ENCODE measurements at places on chromosomes 3 and 15.

DNA sequence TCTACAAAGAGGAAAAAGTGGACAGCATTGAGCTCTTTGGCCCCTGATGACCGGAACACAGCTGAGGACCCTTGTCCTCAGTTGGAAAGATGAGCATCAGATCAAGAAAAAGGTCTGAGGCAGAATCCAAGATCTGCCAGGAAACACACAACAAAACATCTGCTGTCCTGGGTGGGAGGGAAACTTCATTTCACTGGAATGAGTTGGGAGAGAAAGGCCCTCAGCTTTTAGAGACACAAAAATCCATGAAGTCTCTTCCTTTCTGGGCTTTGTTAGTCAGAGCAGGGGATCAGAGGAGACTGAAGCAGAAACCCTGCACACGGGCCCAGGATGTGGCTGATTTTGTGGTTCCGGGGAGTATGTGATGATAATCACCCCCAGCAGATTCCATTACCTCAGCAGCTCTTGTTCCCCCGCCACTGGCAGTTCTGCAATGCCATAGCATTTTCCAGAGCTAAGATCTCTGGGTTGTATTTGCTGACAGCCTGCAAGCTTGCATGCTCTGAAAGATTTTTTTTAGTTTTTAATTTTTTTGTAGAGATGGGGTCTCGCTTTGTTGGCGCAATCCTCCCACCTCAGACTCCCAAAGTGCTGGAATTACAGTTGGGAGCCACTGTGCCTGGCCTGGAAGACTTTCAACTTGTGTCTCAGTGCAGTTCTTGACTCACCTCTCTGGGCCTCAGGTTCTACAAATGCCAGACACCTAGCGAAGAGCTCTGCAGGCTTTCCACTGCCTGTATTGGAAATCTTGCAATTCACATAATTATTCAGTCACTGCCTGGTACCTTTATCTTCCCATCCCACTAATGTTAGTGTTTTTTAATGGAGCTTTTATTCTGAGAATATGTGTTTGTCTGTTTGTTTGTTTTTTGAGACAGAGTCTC is 5.8 kb upstream of the TATDN2 start:
- no peak for DNase-seq

DNA sequence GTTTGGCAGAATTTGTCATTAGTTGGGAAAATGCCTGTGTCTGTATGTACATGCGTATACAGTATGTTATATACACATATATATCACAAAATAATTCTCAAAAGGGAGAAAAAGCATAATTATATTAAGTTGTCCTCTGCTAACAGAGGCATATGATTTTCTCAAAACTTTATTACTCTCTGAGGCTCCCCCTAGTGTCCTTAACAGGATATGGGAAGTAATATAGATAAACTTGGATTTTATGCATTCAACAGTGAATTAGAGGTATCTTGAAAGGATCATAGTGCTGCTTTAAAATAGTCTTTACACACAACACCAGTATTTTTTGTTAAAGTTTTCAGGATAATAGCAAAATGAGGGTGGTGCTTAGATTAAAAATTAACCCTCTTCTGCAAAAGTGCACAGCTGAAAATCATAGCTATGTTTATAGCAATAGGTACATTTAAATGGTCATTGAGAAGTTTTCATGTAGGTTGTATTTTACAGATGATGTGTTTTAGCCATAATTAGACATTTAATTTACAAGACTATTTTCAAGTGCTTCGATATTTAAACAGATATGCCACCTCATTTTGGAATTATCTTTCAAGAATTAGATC is 454.0 kb upstream of the ROBO2 start:
- no peak for DNase-seq

- DNase-seq: no peak
Measured at GRCh38 chr15:74795966-74796625, 14.2 kb downstream of the CSK start.

DNA sequence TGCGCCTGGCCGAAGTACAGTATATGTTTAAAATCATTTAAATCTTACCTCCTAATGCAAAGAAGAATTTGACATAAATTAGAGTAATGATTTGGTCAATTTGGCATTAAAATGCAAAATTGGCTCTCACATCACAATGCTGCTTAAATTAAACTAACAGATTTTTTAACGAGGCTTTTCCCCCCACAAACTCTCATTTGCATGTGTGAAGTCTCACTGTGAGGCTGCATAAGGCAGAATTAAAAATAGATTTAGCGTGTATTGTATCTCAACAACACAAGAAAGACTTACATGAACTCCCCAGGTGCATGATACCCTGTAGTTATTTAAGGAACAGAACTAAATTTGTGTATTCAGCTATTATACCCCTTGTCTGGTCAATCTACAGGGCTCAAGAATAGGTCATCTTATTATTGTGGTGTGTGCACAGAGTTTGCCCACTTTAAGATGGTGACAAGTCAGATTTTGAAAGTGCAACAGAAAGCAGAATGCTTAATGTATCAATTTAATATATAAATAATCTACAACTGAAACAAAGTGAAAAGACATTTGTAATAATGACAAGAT is 897.9 kb downstream of the EPHA3 start:
- DNase-seq: no peak

GRCh38 chr15:70826634-70827033 is 27.3 kb downstream of the LARP6 start:
- no peak for DNase-seq

- no peak for DNase-seq
Measured at GRCh38 chr15:74180881-74181602, 7.5 kb downstream of the ISLR start.

DNA sequence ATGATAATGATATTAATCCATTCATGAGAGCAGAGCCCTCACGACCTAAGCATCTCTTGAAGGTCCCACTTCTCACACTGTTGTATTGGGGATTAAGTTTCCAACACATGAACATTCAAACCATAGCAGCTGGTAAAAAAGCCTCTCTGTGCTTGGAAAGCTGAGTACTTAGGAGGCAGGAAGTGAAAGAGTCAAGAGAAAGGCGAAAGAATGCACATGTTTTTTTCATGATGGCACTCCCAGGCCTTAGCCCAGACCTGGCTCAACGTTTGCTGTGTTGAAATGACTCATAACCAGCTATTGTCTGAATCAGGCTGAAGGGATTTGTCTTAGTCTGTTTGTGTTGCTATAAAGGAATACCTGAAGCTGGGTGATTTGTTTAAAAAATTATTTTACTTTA is 84.4 kb upstream of the RGMA start:
- no peak for DNase-seq

GRCh38 chr3:186406669-186407635 is 44.9 kb upstream of the DGKG start:
- DNase-seq: no peak

GRCh38 chr3:101689286-101689685 is 2.8 kb upstream of the RPL24 start:
- no peak for DNase-seq

GRCh38 chr3:129690406-129690805 is 83.9 kb upstream of the PLXND1 start:
- DNase-seq: peak; percentile 39

GRCh38 chr3:107387555-107387954 is 10.3 kb downstream of the CCDC54 start:
- no peak for DNase-seq

GRCh38 chr3:126918355-126918821 is 64.5 kb upstream of the PLXNA1 start:
- DNase-seq: no peak

GRCh38 chr3:127606981-127607595 is 8.9 kb downstream of the MCM2 start:
- no peak for DNase-seq

DNA sequence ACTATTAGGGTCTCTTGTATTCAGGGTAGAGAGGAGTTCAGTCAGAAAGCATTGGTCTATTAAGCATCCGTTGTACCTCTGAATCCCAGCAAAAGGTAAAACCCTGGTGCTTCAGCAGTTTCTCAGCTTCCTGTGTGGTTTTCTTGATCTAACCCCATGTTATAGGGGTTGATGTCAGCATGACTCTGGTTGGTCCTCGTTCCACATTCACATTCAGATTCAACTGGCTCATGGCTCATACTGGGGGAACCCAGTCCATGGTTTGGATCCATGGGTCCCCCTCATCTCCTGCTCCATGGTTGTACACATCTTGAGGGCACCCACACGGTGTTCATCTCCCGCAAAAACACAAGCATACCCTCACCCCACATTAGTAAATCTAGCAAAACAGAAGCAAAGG is 47.7 kb upstream of the C2CD4B start:
- no peak for DNase-seq

DNA sequence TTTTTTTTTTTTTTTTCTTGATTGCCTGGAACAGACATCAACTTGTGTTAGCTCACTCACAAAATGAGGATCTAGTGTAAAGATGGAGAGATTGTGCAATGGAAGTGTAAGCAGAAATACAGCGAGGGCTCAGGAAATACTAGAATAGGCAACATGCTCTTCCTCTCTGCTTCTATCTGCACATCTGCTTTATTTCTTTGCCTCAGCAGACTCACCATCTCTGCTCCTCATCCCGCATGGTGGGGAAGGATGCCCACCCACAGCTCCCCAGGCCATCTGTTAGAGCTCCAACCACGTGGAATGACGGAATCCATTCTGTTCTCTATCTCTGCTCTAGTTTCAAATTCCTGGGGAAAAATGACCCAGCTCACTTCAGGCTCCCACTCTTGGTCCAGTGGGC is 128.0 kb upstream of the ADAMTS9 start:
- no peak for DNase-seq

DNA sequence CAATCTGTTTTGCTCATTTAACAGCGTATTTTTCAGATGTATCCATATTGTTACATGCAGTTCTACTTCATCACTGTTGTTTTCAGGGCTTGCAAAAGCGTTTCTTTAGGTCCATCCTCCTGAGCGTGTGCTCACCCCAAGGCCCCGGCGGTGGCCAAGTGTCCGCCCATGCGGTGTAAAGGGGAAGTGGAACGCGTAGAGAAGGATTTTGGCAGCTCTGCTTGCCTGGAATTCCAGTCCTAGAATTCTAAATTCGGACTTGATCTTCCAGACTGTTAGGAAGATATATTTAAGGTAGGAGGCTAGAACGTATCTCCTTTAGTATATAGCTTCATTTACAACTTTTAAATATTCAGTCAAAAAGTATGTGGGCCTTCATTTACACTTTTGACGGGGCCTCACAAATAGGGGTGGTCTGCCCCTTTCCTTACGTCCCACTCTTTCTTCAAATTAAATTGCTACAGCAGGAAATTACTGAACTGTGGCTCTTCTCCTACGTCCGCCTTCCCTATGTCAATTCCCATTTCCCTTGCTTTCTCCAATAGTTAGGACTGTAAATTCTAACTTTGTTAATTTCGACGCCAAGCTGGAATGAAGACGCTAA is 609 bp upstream of the TBC1D23 start:
- DNase-seq: no peak

- DNase-seq: no peak
Measured at GRCh38 chr3:182487143-182487542, 306.2 kb upstream of the ATP11B start.

DNA sequence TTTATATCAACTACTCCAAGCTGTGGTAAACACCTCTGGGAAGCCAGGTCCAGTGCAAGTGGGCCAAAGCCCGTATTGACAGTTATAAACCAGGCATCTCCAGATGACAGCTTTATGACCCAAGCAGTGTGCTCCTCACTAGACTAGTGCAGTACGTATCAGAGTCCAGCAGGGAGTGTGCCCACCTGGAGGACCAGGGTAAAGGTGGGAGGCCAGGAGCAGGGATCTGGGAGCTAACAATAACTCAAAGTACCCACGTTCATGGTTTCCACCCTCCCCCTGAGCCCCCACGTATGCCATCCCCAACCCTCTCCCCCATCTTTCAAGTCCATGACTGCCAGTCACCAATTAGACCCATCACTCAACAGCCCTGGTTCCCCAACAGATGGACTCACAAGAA is 27.0 kb upstream of the ALDH1A3 start:
- DNase-seq: no peak

DNA sequence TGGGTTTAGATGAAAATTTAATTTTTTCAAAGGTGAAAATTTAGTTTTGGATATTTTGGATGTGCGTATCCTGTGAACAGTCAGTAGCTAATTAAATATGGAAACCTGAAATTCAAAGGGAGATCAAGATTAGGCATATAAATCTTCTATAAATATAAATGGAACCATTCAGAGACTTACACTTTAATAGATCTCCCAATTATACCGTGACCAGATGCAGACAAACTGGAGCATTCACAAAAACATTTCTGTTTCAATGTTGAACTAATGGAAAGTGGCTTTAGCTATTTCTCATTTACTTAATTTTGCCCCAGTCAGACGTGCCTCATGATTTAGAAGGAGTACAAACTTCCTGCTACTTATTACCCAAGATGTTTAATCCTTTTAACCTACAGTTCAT is 29.1 kb upstream of the POU1F1 start:
- no peak for DNase-seq

Data from GM18507 (cell line).